ENCODE measurements at places on chromosomes 4 and X. TPM values are rescaled to one million over a fixed set of nuclear protein-coding genes. Genes with fewer than 3 reads are reported as not detected.

Gene RAB40A
- 0.16 TPM for total RNA-seq

DNA sequence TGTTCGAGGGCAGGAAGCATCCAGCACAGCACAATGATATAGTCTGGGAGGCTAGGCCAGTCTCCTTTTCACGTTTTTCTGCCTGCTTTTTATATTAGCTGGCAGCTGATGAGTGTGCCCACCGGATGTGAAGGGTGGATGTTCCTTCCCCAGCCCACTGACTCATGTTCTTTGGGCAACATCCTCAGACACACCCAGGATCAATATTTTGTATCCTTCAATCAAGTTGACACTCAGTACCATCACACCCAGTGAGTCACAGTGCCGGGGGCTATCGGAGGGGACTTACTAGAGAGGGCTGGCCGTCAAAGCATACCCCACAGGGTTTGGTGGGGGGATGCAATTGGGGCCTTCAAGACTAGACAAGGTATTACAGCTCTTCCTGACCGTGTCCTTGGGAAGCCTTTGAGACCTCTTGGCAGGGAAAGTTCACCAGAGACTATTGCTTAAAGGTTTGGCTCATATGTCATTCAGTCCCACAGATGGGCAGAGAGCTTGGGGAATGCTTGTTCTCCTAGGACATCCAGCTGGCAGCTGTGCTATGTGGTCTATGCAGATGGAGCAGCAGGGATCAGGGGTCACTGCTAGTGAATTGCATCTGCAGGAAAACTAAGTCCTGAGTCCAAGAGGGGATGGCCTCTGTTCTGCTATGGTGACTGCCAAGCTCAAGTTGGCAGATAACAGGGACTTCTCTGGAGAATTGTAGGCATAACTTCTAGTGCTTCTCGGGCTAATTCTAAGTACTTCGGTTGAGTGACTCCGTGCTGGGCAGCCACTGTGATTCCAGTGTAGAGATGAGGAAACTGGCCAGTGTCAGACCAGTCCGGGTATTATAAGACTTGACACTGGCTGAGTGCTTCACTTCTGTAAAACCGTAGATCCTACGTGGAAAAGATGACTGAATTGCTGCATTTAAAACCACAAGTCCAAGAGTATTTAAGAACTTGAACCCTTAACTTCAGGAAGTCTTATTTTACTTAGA, 12.9 kb upstream of the WDR1 start:
- no peaks in the 10 kb centered on the region for H3K27me3 ChIP-seq
- H3K4me3 ChIP-seq = no peak overlapping the region
- no peak overlapping the region for H3K27ac ChIP-seq
- H3K4me1 ChIP-seq = peaks cover under 1% of the 10 kb centered on the region
- no peaks in the 10 kb centered on the region for H3K36me3 ChIP-seq
- no peak for DNase-seq

DNA sequence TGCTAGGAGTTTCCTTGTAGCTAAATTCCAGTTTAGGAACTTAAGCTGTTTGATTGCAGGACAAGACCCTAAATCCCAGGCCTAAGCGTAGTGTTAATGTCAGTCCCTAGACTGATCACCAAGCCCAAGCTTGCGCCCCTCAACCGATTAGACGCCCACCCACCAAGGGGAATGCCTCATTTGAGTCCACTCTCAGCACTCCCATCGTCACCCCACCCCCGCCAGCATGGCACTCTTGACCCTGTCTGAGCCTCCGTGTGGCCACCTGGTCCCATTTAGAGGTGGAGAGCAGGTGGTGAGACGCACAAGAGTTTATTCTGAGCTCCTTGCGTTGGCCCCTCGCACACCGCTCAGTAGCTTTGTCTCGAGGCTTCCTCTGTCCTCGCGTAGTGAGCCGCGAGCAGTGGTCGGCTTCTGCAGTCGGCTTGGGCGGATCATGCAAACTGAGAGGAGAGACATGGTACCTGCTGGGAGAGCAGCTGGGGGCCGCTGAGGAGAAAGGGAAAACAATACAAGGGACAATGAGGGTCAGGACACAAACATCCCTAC, 48.5 kb upstream of the ZNF157 start:
- no peaks in the 10 kb centered on the region for H3K27me3 ChIP-seq
- no peaks in the 10 kb centered on the region for H3K4me1 ChIP-seq
- DNase-seq = no peak
- H3K27ac ChIP-seq = no peak overlapping the region

- no peak overlapping the region for H3K27ac ChIP-seq
- no peaks in the 10 kb centered on the region for H3K4me1 ChIP-seq
- H3K4me3 ChIP-seq = no peak overlapping the region
- H3K36me3 ChIP-seq = no peaks in the 10 kb centered on the region
- H3K27me3 ChIP-seq = peaks cover 8% of the 10 kb centered on the region
- no peak for DNase-seq
These were observed 52.7 kb downstream of the TBC1D9 start for GRCh38 chr4:140703463-140703862.

- no peak overlapping the region for H3K27ac ChIP-seq
- no peaks in the 10 kb centered on the region for H3K27me3 ChIP-seq
- no peak for DNase-seq
- no peak overlapping the region for H3K4me3 ChIP-seq
- H3K4me1 ChIP-seq = peaks cover under 1% of the 10 kb centered on the region
- no peaks in the 10 kb centered on the region for H3K36me3 ChIP-seq
These were observed 25.7 kb downstream of the RAB33A start for GRCh38 chrX:130197464-130197863.
